AG09319 (cell line): ENCODE measurements at places on chromosomes 6 and 20.

DNA sequence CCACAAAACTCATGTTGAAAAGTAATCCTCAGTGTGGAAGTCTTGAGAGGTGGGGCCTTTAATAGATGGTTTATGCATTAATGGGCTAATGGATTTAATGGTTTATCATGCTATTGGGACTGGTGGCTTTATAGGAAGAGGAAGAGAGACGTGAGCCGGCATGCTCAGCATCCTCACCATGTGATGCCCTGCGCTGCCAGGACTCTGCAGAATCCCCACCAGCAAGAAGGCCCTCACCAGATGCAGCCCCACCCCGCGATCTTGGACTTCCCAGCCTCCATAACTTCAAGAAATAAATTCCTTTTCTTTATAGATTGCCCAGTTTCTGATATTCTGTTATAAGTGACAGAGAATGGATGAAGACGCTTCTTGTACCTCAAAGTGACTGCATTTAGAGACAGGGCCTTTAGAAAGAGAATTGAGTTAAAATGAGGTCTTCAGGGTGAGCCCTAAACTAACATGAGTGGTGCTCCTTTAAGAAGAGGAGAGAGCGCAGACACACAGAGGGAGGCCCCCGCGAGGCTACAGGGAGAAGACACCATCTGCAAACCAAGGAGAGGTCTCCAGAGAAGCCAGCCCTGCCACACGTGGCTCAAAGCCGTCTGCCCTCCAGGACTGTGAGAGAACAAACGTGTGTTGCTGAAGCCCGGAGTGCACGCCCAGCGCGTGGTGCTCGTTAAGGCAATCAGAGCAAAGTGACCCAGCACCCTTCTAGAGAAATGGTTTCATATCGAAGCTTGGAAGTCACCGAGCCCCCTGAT is 56.9 kb downstream of the IRF4 start:
- DNase-seq: no peak

DNA sequence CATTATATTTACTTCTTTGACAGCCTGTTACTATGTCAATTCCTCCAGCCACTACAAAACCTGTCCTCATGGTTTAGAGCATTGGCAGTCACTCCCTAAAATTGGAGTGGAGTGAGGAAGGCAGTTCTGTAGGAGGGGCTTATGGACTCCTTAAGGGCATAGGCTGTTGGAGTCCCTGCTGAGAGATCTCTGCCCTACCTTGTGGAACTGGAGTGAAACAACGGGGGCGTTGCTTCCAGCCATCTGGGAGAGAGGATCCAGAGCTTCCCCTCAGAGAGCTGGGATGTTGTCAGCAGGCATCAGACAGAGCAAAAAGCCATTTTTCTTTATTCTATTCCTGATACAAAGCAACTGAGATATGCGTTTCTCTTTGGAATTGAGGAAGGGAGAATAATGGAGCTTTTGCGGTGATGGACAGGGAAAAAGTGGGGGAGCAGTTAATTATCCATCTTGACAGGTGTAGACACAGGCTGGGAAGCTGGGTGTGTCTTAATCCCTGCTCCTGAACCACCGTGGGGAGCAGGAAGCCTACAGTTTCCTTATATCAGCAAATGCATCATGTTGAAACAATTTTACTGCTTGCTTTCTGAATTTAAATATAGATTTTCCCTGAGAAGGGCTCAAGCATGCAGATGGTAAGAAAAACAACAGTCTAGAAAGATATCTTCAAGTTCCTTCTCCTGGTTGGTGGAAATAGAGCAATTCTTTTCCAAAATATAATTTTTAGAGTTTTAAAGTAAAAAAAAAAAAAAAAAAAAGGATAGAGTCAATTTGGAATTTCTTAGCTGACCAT is 402.5 kb downstream of the PLCB1 start:
- no peak for DNase-seq

DNA sequence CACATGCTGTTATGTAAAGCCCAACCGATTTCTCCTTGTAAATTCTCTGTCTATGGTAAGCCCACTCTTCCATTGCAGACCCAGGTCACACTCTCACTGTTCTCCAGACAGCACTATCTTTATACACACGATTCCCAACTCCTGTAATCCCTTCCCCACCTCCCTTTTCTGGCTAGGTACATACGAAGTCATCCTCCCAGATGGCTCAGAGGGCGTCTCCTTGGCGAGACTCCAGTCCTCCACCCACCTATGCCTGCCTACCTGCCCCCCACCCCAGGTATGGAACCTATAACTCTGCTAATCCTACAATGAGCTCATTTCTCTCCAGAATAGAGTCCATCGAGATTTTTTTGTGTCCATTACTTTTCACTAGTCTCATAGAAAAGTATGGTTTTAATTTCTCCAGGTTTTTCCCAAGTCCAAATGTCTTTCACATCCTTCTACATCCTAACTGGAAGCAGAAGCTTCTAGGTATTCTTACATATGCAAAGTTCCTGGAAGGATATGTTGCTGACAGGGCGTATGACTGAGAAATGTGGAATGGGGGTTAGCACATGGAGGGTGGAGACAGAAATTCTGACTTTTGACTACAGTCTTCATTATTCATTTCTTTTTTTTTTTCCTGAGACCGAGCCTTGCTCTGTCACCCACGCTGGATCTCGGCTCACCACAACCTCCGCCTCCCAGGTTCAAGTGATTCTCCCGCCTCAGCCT is 22.8 kb downstream of the SCML4 start:
- no peak for DNase-seq

GRCh38 chr6:6688951-6689350 is 100.4 kb downstream of the LY86 start:
- no peak for DNase-seq

DNA sequence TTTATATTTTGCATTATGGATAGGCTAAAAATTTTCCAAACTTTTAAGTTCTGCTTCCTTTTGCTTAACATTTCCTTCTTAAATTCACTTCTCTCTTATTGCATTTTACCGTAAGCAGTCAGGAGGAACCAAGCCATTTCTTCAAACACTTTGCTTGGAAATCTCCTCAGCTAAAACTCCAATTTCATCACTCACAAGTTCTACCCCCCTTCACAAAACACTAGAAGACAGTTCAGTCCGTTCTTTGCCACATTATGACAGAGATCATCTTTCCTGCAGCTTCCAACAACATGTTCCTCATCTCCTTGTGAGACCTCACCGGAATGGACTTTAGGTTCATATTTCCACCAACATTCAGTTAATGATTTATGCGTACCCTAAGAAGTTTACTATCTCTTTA is 79.2 kb upstream of the LY86 start:
- no peak for DNase-seq

DNA sequence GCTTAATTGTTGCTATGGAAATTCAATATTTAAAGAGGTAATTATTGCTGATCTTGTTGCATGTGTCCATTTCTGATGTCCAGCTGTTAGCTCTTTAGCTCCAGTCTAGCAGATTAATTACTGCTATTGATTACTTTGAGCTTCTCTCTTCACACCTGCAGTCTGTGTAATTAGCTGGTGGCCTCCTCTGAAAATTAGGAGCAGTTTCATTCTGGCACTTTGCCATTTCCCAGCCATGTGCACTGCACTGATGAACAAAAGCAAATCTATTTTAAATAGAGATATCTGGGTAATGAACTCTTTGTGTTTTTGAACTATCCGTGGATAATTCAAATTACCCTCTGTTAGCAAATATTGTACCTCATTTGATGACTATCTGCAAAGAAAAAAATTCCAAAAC is 275.9 kb downstream of the RNF144B start:
- DNase-seq: no peak

DNA sequence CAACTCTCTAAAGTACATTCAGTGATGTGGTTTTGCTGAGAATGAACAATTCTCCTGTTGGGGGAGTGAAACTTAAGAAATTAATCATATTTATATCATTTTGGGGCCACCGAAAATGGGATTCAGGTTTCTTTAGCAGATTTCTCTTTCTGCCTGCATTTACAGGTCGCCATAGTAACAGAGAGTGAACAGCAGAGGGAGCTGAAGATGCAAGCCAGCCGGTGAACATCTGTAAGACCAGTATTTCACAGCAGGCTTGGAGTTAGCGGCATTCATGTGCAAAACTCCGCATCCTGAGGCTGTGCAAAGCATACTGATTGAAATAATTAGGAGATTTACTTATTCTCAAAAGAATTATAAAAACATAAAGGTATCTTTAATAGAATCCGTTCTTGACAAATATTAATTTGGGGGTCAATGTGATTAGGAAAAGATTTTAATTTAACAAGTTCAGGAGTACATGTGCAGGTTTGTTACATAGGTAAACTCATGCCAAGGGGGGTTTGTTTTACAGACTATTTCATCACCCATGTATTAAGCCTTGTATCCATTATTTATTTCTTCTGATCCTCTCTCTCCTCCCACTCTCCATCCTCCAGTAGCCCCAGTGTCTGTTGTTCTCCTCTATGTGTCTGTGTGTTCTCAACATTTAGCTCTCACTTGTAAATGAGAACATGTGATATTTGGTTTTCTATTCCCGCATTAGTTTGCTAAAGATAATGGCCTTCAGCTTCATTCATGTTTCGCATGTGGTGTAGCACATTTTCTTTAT is 17.8 kb upstream of the HSF2 start:
- peak; percentile 54 for DNase-seq
